Lung microvascular endothelial cell (primary cell): ENCODE measurements at places on chromosomes 2 and 18. TPM values are rescaled to one million over a fixed set of nuclear protein-coding genes. Genes with fewer than 3 reads are reported as not detected.
A peak's percentile ranks its signal among the peaks of the same experiment; 100 is the strongest.

MARCO gene
- not detected in 2 replicates for total RNA-seq

DNA sequence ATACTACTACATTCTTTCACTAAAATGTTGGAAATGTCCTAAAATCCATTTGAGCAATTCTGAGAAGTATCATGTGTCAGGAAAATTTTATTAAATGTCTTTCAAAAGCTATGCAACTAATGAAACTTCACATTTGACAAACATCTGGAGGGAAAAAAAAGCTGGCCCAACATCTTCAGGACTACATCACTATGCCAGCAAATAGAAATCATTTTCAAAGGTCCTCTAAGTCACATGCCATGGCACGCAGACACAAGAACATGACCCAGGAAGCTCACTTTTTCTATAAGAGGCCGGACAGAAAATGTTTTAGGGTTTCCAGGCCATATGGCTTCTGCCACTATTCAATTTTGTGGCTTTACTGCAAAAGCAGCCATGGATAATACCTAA, 11.6 kb downstream of the KANSL3 start:
- DNase-seq: no peak

DNA sequence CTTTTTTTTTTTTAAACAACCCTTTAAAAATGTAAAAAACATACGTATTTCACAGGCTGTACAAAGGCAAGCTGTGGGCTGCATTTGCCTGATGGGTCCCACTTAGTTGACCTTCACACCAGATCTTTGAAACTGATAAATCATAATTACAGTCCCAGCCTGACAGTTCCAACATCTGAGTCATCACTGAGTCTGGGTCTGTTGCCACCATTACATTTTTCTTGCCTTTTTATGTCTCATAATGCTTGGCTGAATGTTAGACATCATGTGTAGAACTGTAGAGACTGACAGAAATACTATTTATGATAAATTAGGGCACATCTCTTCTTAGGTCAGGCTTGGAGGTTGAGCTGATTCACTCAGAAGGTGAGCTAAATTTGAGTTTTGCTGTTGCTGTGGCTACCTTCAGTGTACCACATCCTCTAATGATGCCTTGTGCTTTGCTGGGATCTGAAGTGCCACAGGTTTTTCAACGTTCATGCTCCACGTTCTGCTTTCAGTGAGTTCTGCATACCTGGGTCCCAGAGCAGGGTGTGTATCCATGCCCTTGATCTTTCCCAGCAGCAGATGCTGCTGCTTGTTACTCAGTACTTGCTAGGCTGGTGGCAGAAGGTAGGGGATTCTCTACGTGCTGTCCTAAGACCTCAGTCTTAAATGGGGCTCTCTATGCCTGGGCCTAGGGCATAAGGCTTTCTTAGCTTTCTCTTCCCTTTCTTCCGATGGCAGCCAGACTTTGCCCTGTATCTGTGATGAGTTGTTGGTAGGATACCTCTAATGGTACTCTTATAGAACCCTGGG, 160.6 kb upstream of the SMAD7 start:
- DNase-seq: peak; percentile 39

GRCh38 chr18:45852631-45853030, 27.2 kb downstream of the SIGLEC15 start:
- no peak for DNase-seq

- no peak for DNase-seq
Observed at GRCh38 chr2:157413326-157414035, 30.4 kb downstream of the CYTIP start.

GRCh38 chr2:41572154-41572553, 475.7 kb upstream of the PKDCC start:
- DNase-seq: no peak

GRCh38 chr2:205733648-205734047, 51.3 kb downstream of the NRP2 start:
- no peak for DNase-seq

- no peak for DNase-seq
Observed at GRCh38 chr2:128438091-128438490, 119.4 kb upstream of the HS6ST1 start.
